ENCODE measurements at places on chromosomes 7 and 10.

- peaks cover 63% of the 10 kb centered on the region for H3K4me1 ChIP-seq
- peaks cover 100% of the 10 kb centered on the region for H3K36me3 ChIP-seq
- no peaks in the 10 kb centered on the region for H3K27me3 ChIP-seq
- H3K4me3 ChIP-seq: peak overlapping the region; percentile 26
- no peak for DNase-seq
- H3K27ac ChIP-seq: peak overlapping the region; percentile 85
Measured at GRCh38 chr10:8069108-8069507, 14.6 kb downstream of the GATA3 start.

DNA sequence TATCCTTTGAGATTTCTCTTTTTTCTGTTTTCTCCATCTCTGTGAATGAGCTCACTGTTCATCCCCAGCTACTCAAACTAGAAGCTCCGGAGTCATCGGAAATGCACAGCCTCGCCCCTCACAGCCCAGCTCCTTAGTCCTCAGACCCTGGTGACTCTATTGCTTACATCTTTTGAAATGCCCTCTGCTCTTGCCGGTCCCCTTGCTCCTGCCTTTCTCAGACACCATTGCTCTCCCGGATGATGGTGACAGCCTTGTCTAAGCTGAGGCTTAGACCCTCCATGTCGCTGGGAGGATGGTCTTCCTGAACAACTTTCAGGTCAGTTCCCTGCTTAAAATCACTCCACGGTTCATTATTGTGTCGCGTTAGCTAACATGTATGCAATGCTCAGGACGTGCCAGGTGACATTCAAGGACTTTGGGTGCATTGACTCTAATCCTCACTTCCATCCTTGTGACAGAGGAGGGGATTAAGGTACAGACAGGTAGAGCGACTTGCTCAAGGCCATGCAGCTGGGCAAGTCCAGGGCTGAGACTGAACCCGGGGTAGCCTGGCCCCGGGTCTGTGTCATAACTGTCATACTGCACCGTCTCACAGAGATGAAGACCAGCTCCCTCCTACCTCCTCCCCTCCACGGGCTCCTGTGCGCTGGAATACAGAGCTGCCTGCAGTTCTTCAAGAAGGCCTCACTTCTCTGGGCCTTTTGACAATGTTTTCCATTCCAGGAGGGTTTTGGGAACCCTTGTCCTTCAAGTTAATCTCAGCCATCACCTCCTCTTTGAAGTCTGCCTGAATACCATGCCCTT, 4.3 kb upstream of the UCMA start:
- H3K4me3 ChIP-seq: no peak overlapping the region
- H3K4me1 ChIP-seq: no peaks in the 10 kb centered on the region
- DNase-seq: no peak
- peaks cover 26% of the 10 kb centered on the region for H3K27me3 ChIP-seq

GRCh38 chr10:113158183-113158582, 208.1 kb downstream of the TCF7L2 start:
- no peak overlapping the region for H3K27ac ChIP-seq
- H3K4me3 ChIP-seq: no peak overlapping the region
- DNase-seq: no peak
- no peaks in the 10 kb centered on the region for H3K4me1 ChIP-seq
- H3K36me3 ChIP-seq: peaks cover 6% of the 10 kb centered on the region
- H3K27me3 ChIP-seq: no peaks in the 10 kb centered on the region

DNA sequence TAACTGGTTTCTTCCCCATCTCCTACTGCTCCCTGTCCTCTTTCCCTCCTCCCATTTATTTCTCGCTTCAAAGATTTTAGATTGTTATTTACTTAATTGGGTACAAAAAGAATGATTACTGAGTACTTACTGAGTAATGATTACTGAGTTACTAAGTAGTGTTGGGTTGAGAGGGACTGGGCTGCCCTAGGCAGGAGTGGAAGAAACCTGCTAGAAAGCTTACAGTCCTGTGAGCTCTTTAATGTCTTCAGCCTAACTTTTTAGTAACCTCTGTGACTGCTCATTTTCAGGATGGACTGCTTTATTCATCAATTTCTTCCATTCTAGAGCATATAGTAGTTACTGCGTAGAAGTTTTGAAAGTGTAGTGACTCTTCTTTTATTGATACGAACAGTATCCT, 7.6 kb downstream of the PHF14 start:
- H3K27me3 ChIP-seq: no peaks in the 10 kb centered on the region
- H3K4me1 ChIP-seq: peaks cover 29% of the 10 kb centered on the region
- H3K27ac ChIP-seq: no peak overlapping the region
- DNase-seq: no peak
- H3K4me3 ChIP-seq: no peak overlapping the region

- H3K4me3 ChIP-seq: no peak overlapping the region
- H3K4me1 ChIP-seq: no peaks in the 10 kb centered on the region
- no peak overlapping the region for H3K27ac ChIP-seq
- DNase-seq: no peak
- peaks cover 80% of the 10 kb centered on the region for H3K27me3 ChIP-seq
- H3K36me3 ChIP-seq: no peaks in the 10 kb centered on the region
Measured at GRCh38 chr10:77667426-77668324, 30.1 kb upstream of the KCNMA1 start.

DNA sequence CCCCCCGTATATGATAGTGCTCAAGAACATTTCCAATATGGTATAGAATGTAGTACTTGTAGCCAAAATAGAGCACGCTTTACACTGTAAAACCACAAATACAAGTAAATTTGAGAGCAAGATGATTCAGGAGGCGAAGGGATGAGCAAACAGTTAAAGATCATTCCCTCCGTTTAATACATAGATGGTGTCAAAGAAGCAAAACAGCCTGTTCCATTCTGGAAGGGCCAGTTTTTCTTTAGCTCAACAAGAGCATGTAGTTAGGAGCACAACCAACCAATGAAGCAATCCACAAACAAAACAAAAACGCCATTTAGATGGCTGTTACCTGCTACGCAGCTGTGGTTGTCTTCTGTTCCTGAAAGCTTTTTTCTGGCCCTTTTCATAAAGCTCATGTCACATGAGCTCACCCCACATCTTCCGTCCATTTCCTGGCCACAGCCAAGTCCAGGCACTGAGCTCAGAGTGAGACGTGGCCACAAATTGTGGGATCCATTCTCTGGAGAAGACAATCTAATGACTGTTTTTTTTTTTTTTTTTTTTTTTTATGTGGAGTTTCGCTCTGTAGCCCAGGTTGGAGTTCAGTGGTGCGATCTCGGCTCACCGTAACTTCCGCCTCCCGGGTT, 185.6 kb downstream of the FANK1 start:
- H3K36me3 ChIP-seq: no peaks in the 10 kb centered on the region
- H3K27ac ChIP-seq: no peak overlapping the region
- H3K4me1 ChIP-seq: no peaks in the 10 kb centered on the region
- no peak overlapping the region for H3K4me3 ChIP-seq
- H3K27me3 ChIP-seq: no peaks in the 10 kb centered on the region
- DNase-seq: no peak

GRCh38 chr7:36441344-36442022, 51.8 kb downstream of the ANLN start:
- H3K36me3 ChIP-seq: no peaks in the 10 kb centered on the region
- H3K4me3 ChIP-seq: no peak overlapping the region
- no peak overlapping the region for H3K27ac ChIP-seq
- no peak for DNase-seq
- H3K27me3 ChIP-seq: no peaks in the 10 kb centered on the region

DNA sequence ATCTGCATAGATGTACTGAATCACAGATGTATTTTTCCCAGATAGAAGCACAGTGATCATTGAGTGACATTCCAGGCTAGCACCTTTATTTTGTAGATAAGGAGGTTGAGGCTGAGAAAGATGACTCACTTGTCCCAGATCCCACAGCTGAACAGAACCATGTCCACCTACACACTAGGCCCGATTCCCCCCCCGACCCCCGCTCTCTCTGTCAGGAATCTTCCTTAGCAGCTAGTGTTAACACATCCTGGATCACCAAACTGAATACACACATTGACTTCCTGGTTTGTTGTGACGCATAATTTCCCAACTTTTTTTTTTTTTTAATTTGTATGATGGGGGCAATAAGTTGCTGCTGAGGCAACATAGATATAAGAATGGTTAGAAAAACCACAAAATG, 5.2 kb downstream of the SFMBT2 start:
- H3K27ac ChIP-seq: no peak overlapping the region
- H3K4me1 ChIP-seq: peaks cover 59% of the 10 kb centered on the region
- H3K27me3 ChIP-seq: no peaks in the 10 kb centered on the region
- peaks cover 16% of the 10 kb centered on the region for H3K36me3 ChIP-seq
- no peak for DNase-seq

- no peak overlapping the region for H3K4me3 ChIP-seq
- no peaks in the 10 kb centered on the region for H3K36me3 ChIP-seq
- H3K4me1 ChIP-seq: no peaks in the 10 kb centered on the region
- H3K27ac ChIP-seq: no peak overlapping the region
- no peak for DNase-seq
- H3K27me3 ChIP-seq: peaks cover 57% of the 10 kb centered on the region
Measured at GRCh38 chr7:1219498-1219897, 13.2 kb upstream of the UNCX start.

GRCh38 chr7:20991544-20991943, 204.9 kb upstream of the SP8 start:
- no peak overlapping the region for H3K27ac ChIP-seq
- no peaks in the 10 kb centered on the region for H3K27me3 ChIP-seq
- no peak for DNase-seq
- no peaks in the 10 kb centered on the region for H3K36me3 ChIP-seq
